ENCODE measurements at places on chromosomes 11 and 22.

GRCh38 chr11:129704831-129705230, 110.8 kb upstream of the TMEM45B start:
- no peak for DNase-seq

- no peak for DNase-seq
These were observed 50.8 kb downstream of the SLC22A12 start for GRCh38 chr11:64641596-64642417.

- DNase-seq: no peak
These were observed 567.9 kb downstream of the NTM start for GRCh38 chr11:131938351-131938751.

DNA sequence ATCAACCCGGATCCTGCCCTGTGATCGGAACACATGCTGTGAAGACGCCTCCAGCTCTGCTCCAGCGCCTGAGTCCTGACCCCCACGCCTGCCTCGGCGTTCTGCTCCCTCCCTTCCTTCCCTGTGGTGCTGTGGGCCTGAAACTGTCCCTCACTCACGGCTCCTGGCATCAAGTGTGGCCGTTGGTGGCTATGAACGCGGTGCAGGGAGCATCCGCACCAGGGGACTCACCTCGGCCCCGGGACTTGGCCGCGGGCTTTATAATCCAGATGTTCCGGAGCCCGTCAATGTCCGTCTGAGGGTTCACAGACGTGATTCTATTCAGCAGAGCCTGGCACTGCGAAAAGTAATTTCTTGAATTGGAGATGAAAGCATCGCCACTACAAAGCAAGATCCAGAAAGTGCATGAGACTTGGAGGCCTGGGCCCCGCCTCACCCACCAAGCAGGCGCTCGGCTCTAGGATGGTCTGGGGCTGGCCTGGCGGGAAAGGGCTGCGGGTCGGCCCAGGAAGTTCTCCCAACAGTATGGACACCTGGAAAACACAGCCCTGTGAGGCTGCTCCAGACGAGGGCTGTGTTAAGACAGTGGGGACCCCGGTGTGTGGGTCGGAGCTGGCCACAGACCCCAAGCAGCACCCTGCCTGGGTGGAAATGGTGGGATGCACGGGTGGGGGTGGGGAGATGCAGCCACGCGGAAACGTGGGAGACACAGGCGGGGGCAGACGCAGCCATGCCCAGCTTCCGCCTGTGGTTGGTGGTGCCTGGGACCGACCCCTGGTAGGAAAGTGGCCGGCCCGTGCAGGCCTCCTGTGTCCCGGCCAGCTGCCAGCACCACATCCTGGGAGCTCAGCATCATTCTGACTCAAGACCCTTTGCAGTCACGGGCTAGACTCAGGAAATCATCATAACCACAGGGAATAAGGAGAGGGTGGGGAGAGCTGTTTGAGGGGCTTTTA, 21.8 kb upstream of the IL17REL start:
- DNase-seq: no peak

DNA sequence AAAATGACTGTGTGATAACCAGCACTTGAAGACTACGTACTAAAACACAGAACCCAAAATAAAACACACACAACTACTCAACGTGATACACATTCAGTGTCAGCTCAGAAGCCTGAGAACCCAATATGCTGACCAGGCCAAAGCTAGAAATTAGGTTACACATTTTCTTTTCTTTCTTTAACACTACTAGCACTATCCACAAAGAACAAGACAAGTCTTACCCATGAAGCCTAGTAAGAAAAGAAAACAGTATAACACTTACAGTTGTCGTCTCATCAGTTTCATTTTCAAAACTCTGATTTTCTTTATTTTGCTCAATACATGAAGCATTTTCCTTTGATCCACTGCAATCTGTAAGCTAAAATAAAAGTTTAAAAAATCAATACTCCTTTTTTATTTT, 472.9 kb downstream of the DLG2 start:
- no peak for DNase-seq

DNA sequence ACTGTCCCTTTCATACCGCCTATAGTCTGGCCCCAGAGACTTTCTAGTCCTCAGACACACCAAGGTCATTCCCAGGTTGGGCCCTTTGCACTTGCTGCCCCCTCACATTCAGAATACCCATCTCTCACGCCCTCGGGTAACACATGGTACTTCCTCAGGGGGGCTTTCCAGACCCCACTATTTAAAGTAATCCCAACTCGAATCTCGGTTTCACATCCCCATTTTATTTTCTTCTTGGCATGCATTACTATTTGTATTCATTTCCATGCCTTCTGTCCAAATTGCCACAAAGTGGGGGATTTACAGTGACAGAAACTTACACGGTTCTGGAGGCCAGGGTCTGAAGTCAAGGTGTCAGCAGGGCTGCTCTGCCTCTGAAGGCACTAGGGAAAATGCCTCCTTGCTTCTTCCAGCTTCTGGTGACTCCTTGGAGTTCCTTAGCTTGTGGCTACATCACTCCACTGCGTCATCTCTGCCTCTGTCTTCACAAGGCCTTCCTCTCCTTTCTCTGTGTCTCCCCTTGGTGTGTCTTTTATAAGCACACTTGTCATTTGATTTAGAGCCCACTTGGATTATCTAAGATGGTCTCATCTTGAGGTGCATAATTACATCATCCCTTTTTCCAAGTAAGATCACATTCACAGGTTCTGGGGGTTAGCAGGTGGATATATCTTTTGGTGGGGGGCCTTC, 15.1 kb downstream of the RCN1 start:
- DNase-seq: no peak

- DNase-seq: no peak
These were observed 75.6 kb downstream of the ETS1 start for GRCh38 chr11:128511712-128512111.

- no peak for DNase-seq
These were observed 650 bp downstream of the GUCY1A2 start for GRCh38 chr11:107017433-107018218.

DNA sequence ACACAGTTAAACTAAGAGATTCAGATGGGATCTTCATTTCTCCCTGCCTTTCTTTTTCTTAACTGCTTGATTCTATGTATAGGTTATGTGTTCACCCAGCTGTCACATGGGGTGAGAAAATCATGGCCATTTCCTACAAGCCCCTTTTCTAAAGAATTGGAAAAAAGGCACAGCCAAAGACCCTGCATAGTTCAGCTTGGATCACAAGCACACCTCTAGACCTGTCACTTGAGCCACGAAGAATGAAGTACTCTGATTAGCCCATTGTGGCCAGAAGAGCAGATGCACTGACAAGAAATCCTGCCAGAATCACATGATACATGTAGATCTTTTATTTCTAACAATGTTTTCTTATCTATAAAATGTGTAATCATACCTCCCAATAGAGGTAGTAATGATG, 69.7 kb downstream of the RAB38 start:
- no peak for DNase-seq

DNA sequence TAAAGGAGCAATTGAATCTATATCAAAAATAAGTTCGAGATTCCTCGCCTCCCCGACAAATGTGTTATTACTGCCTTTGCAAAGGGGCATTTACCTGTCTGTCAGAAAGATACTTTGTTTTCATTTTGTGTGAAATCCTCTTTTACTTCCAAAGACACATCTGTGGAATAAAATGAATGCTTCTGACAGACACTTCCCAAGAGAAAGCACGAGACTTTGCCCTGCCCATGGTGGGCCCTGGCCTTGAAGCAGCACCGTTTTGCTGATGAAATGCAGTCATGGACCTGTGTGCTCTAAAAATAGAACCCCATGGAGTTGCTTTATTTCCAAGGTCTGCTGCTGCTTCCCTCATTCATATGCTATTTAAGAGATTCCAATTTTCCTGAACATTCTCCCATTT, 85.9 kb upstream of the USP47 start:
- no peak for DNase-seq

Data from CD4-positive, alpha-beta T cell (primary cell).